NT2/D1 (cell line): ENCODE measurements at places on chromosomes 13 and 19.

GRCh38 chr13:49655906-49656305 is 27.6 kb downstream of the ARL11 start:
- no peak for DNase-seq

GRCh38 chr19:1252821-1253513 is 4.6 kb downstream of the MIDN start:
- no peak for DNase-seq

- DNase-seq = no peak
These were observed 2.7 kb downstream of the RPL36 start for GRCh38 chr19:5692723-5693194.

- DNase-seq = no peak
These were observed 1163.0 kb downstream of the DIAPH3 start for GRCh38 chr13:59000770-59001169.

GRCh38 chr19:30774252-30774766 is 402.1 kb downstream of the ZNF536 start:
- DNase-seq = no peak

DNA sequence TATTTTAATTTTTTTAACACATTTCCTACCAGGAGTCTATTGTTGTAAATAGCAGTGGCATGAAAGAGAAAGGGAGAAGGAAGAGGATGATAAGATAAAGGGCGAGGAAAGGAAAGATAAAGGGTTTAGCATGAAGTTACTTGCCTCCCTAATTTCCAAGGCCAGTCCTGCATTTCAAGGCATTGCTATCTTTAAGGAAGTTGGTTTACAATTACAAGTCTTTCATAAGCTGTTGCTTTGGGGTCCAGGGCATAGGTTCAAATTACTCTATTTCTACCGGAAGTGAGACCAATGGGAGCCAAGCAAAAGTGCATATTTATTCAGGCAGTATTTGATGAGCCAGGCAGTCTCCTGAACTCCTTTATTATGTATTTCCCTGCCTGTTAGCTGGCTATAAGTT is 27.7 kb upstream of the UBL3 start:
- DNase-seq = no peak

DNA sequence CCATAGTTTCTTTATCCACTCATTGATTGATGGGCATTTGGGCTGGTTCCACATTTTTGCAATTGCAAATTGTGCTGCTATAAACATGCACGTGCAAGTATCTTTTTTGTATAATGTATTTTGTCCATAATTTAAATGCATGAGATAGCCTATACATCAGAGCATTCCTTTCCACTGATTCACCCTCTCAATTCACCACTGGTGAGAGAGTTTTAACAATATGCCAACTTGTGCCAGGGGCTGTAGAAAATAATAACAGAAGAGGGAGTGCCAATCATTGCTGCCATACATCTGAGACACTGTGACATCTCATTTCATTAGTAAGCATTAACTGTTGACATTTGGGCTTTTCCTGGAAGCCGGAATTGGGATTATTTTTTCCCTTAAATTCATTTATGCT is 125.1 kb downstream of the RAP2A start:
- DNase-seq = no peak

DNA sequence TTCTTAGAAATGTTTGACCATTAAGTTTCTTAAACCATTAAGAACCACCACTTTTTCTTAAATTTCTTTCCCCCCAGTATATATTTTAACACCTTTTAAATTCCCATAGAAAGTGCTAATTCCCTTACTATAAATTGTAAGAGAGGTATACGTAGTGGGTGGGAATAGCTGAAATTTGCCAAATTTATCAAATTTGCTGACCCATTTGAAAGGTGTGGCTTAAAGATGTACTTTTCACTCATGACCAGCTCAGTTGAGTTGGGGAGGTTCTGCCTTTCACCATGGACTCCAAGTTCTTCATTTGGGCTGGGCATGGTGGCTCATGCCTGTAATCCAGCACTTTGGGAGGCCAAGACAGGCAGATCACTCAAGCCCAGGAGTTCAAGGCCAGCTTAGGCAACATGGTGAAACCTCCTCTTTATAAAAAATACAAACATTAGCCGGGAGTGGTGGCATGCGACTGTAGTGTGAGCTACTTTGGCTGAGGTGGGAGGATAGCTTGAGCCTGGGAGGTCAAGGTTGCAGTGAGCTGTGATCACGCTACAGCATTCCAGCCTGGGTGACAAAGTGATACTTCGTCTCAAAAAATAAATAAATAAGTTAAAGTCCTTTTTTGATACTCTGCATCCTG is 133.2 kb downstream of the MRPL57 start:
- DNase-seq = no peak

- DNase-seq = no peak
These were observed 9.0 kb upstream of the LTBP4 start for GRCh38 chr19:40592170-40592569.

- no peak for DNase-seq
These were observed 41.2 kb upstream of the TPM4 start for GRCh38 chr19:16034958-16035560.

DNA sequence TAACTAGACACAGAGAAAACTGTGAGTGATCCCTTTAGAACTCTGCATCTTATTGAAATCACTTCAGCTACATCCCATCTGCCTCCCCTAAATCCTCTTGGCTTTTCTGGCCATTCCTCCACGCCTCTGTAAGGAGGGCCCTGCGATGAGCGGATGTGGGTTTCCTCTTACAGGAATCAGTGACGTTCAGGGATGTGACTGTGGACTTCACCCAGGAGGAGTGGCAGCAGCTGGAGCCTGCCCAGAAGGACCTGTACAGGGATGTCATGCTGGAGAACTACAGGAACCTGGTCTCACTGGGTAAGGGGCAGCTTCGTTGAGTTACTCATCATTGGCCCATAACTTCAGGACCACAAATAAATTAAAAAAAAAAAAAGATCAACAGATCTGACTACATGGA is 18.5 kb downstream of the ZNF71 start:
- DNase-seq = no peak

DNA sequence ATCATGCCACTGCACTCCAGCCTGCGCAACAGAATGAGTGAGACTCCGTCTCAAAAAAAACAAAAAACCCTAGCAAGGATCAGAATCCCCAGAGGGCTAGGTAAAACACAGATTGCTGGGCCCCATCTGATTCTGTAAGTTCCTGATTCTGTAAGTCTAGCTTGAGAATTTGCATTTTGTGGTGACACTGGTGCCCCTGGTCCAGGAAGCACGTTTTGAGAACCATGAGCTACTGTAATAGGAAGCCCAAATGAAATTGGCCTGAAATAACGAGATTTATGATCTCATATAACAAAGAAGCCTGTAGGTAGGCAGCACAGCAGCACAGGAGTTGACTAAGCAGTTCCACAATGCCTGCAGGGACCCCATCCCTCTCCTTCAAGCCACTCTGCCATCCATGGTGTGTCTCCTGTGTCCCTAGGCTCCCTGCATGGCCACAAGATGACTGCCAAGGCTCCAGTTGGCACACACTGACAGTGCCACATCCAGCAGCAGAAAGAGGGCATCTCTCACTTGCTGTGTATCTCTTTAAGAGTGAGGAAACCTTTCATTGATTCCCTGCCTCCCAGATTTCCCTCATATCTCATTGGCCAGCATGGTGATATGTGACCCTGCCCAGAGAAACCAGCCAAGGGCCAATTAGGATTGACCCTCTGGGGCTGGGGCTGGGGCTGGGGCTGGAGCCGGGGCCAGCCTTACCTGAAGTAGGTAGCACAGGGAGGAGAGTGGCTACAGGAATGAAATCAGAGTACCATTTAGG is 21.7 kb downstream of the SIPA1L3 start:
- no peak for DNase-seq

DNA sequence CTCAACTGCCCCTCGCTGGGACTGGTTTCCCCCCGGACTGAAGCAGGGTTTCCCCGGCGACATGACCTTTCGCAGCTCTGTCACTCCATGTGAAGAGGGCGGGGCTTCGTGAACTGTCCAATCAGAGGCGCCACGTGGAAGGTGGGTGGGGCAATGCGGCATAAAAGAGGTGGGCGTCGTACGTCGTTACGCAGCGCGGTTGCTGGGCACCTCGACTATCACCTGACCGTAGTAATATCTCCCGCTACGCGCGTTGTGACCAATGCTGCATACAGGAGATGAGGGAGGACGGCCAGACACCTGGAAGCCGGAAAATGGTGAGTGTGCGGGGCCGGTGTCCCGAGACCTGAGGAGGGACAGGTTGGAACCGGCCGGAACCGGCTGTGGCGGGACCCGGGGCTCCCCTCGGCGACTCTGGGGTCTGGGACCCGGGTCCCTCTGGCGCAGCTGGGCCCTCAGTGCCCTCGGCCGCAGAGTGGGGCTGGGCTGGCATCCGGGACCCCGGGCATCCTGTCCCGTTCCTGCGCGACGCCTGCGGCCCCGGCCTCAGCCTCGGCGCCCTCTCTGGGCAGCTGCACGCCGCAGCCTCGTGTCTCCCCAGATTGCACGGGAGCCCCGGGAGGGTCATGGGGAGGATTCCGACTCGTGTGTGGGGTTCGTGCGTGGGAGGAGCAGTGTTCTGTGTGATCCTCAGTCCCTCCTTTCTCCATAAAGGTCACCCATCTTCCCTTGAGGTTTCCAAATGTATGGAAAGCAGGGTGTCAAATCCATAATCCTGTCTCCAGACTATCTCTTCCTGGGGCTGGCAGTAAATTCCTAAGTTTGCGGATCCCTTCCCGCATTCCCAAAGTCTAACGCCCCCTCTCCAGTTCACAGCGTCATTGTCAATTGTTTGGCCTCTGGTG is 32.2 kb downstream of the ZNF136 start:
- peak; percentile 91 for DNase-seq

- no peak for DNase-seq
These were observed 6.3 kb upstream of the ZSWIM4 start for GRCh38 chr19:13788991-13789390.

- no peak for DNase-seq
These were observed 8.1 kb downstream of the LGALS7 start for GRCh38 chr19:38765214-38765613.

DNA sequence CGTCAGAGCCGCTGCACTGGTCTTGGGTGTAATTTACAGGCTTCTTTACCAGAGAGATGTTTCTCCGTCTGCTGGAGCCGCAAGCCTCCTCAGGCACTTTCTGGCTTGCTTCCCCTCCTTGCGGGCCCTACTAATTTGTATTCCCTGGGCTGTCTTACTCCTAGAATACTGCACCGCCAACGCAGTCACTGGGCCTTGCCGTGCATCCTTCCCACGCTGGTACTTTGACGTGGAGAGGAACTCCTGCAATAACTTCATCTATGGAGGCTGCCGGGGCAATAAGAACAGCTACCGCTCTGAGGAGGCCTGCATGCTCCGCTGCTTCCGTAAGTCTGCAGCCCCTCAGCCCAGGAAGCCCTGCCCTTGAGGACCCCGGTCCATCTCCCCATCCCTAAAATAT is 14.1 kb upstream of the C19orf33 start:
- no peak for DNase-seq

DNA sequence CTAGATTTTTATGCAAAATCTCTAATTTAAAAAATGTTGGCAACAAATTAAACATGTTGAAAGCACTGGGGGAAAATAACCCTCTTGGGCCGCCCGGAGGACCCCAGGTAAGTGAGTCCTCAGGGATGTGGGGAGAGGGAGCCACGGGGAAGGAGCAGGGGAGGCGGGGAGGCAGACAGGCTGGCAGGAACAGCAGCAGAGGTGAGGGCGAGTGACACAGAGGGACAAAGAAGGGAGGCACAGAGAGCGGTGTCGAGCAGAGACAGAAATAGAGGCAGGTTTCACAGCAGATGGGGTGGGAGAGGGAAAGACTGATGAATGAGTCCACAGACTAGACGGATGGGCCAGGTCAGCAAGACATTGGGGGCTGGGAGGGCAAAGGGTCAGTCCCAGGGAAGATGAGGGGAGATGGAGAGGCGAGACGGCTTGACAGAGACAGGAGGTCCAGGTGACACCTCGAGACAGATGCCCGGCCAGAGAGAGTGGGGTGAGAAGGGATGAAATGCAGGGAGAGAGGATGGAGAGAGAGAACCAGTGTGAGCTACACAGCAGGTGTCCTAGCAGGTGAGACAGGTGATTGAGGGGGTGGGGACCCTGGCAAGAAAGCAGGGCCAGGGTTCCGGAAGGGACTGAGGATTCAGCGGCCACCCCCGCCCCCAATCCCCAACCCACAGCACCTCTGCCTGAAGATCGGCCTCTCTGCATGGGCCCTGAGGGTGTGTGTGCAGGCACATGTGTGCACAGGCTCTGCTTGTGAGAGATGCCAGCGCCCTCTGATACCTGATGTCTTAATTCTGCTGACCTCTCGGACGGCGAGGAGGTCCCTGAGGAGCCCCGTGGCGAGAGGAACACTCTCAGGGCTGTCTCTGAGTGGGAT is 3.8 kb downstream of the LRRC4B start:
- DNase-seq = no peak

DNA sequence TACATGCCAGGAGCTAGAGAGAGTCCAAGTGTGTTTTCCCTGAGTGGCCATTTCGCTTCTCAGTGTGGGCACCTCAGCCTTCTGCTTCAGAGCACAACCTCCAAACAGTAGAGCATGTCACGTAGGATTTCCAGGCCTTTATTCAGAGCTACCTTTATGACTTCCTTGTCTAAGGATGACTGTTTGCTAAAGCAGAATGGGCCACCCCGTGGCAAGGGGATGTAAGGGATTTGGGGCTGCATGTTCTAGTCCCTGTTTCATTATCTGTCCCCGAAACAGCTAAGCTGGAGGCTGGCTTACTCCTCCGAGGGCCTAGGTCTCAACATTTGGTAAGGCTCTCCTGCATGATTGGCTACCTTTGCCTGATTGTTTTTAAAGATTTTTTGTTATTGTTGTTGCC is 6.0 kb downstream of the RNASEH2B start:
- no peak for DNase-seq

DNA sequence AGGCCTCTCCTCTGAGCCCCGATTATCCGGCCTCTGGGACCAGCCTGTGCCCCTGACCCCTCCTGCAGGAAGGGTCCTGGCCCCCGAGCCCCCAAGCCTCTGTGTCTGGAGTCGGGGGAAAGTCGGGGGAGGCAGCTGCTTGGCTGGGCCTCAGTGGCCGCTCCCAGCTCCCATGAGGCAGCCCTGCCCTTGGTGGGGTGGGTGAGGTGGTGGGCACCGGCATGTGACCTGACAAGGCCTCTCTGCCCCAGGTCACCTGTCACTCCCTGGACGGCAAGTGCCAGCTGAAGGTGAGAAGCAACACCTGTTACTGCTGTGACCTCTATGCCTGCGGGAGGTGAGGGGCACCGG is 41.5 kb downstream of the TMEM255B start:
- DNase-seq = no peak

DNA sequence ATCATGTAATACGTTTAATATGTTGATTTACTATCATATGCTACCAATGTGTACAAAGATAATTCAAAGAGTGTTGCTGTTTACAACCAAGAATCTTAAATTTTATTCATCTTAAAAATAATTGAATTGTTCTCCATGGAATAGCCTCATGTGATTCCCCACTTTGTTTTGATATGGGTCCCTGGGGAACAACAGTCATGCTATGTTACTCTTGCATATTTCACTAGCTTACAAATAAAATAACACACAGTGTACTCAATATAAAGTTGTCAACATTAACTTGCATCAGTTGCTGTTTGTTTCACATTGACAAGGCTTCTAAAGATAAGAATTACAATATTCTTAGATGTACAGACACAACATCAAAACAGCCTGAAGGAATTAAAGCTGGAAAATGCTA is 2.3 kb downstream of the ENOX1 start:
- no peak for DNase-seq
